ENCODE measurements at places on chromosomes 5 and 9.

GRCh38 chr5:64834037-64834436 is 65.3 kb downstream of the CWC27 start:
- DNase-seq: no peak

GRCh38 chr5:109170629-109171350 is 239.0 kb downstream of the PJA2 start:
- no peak for DNase-seq

DNA sequence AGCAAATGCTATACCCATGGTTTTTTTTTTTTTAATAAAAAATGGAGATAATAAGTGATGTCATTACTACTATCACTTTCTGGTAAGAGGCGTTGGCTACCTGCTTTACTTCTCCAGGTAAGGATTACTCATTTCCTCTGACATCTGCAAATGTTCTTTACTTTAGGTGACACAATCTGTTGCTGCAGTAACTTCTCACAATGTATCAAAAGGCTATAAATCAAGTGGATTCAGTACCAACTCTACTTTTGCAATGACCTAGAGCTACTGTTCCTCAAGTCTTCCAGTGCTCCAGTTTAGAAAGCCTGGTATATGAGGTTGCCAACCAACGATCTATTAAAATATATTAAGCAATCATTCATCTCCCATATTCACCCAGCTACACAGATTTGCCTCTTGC is 129.1 kb downstream of the PLK2 start:
- DNase-seq: no peak

GRCh38 chr9:120587328-120587727 is 7.4 kb upstream of the CDK5RAP2 start:
- DNase-seq: no peak

DNA sequence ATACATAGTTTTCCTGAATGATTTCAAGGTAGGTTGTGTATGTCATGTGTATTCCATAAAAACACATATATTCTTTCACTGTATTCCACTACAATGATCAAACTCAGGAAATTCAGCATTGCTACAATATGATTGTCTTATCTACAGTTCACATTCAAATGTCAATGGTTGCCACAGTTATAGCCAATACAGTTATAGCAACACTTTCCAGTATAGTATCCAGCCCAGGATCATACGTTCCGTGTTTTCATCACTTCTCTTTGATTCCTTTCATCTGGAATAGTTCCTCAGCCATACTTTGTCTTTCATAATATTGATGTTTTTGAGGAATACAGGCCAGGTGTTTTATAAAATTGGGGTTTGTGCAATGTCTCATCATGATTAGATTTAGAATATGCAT is 9.5 kb downstream of the OR2S2 start:
- DNase-seq: no peak

DNA sequence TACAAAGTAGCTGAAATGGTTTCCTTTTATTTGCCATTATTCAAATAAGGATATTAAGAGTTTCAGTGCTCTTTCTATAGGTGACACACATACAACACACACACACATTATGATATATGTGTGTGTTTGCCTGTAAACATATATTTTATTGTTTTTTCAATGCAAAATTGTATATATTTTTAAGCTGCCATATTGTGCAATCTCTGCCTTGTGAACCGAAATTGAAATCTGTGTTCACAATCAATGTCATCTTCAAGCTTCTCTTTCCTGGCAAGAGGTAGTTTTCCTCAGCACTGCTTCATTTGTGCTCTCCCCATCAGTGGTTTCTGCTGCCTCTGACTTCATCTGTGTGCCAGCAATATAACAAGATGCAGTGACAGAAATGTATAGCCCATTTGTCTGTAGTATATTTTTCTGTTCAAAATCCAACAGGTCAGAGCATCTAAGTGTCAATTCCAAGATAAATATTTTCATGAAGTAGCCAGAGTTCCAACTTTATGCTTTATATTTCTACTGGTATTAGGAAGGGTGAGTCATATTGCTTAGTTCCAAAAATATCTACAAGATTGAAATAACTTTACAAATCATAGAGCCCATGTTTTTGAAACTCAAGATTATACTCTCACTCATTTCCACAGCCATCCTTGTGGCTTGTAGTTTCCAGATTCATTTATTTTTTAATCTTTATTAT is 1704.8 kb upstream of the CDH9 start:
- no peak for DNase-seq

DNA sequence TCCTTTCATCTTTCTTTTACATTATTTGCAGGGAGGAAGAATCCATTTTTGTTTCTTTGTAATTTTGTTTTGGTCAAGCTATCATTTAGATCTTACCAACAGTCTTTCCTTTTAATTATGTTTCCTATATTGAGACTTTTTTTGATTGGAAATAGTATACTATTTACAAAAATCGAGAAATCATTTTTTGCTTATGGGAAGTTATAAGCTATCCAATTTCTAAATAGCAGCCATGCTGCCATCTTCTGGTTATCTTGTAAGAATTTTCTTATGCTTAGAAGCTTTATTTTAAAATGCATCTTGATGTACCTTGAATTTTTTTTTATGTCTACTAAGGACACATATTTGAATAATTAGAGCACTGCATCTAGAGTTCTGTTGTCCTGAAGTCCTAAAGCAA is 821.2 kb downstream of the PTPRD start:
- DNase-seq: no peak

- no peak for DNase-seq
Observed at GRCh38 chr5:1784197-1785050, 15.2 kb downstream of the MRPL36 start.

- DNase-seq: no peak
Observed at GRCh38 chr5:139394654-139395566, at the start of gene PROB1. Gene PROB1 (minus strand): TSS chr5:139395104. CDS start chr5:139395081, 23 bp downstream.

- DNase-seq: no peak
Observed at GRCh38 chr9:99778308-99778707, 43.4 kb upstream of the NR4A3 start.

DNA sequence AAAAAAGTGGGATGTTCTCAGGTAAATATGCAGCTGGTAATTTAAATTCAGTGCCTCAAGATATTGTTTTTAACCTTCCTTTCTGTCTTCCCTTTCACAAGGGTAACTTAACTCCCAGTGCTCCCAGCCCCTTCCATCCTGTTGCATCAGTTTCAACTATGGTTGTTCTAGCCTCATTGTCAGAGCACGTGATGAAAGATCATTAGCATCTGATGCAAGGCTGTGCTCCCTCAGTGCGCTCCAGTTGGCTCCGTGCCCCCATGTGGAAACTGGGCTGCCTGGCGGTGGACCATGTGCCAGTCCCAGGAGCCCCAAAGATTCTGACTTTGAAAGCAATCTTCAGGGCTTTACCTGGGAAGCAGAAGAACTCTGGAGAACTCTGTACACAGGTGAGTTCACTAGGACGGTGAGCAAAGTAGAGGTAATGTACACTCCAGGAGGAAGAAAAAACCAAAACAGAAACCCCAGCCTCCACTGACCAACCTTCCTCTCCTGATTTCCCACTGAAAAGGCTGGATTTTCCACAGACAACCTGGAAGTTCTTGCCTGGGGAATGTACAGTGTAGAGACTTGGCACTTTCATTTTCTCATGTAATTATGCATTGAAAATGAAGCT is 96.9 kb downstream of the SLC1A3 start:
- no peak for DNase-seq

DNA sequence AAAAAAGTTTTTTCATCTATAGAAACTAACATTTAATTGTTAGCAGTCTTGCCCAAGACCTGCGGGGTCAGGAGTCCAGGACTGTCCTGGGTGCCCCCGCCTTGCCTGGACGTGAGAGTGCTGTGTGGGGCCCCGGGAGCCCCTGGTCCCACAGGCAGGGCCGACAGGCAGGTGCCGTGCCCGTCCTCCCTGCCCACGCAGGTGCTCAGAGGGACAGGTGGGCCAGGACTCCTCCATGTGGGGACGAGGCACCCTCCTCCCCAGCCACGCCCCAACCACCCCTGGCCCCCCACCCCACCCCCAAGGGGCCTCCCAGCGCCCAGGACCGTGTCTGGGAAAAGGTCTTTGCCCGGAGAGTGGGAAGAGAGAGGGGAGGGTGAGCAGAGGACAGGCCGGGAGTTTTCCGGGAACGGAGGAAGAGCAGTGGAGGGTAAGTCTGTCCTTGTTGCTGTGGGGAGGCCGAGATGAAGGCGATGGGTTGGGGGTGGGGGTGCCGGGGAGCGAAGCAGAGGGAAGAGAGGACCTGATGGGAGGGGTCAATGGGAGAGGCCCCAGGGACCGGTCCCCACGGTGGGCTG is 2.7 kb upstream of the LCN12 start:
- no peak for DNase-seq

GRCh38 chr5:139683295-139684271 is 35.4 kb downstream of the CXXC5 start:
- DNase-seq: no peak

DNA sequence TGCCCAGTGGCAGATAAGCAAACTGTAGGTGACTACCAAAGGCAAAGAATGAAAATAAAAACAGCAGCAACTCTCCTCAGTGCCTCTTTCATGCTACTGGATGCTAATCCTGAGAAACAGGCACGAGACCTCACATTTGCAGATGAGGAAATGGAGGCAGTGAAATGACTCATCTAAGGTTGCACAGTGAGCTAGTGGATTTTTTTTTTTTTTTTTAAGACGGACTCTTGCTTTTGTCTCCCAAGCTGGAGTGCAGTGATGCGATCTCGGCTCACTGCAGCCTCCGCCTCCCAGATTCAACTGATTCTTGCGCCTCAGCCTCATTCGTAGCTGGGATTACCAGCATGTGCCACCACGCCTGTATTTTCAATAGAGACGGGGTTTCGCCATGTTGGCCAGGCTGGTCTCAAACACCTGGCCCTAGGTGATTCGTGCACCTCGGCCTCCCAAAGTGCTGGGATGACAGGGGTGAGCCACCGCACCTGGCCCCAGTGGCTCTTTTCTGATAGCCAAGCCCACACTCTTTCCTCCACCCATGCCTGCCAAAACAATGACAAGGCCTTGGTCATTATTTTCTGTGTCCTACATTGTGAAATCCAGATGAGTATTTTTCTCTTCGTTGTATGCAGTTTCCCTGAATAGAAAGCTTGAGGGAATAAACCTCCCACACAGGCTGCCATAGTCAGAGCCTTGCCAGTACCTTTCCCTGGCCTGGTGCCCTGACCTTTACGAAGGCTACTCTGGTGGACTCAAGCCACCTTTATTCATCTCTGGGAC is 19.2 kb downstream of the DOCK2 start:
- DNase-seq: no peak

DNA sequence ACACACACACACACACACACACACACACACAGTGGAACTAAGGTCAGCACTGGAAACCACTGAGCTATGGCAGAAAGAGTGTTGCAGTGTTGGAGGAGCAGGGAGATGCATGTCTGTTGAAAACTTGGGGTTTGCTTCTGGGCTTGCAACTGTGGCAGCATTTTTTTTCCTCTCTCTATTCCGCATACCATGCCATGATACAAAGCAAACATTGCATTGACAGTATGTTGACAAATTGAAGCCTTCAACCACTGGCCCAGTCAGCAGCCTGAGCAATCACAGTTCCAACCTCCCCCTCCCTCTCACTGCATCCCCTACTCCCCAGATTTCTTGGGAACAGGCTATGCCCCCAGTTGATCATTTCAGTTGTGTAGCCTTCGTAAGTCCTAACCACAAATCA is 478.1 kb upstream of the WWC1 start:
- no peak for DNase-seq

DNA sequence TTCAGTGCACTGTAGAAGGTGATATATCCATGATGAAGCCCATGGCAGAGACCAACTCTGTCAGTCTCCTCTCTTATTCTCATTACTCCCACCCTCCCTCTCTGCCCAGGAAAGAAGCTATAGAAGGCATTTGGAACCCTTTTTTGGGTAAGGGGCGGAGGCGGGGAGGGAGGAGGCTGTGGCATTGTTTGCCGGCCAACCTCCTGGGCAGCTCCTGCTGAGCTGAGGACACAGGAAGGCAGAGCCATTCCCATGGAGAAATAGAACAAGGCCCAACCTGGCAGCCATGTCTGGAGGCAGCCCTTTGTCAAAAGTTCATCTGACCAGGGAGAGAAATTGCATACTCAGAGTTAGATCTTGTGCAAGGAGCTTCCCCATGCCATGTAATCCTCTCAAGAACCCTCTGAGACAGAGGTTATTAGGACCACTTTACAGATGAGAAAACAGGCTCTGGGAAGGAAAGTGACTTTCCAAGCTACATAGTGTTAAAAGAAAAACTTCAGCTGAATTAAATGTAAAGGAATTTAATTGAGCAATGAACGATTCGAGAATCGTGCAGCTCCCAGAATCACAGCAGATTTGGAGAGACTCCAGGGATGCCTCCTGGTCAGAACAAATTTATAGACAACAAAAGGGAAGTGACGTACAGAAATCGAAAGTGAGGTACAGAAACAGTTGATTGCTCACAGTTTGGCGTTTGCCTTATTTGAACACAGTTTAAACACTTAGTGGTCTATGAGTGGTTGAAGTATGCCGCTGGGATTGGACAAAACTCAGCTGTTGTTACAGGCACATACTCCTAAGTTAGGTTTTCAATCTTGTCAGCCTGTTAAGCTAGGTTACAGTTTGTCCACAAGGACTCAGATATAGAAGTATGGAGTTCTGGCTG is 158.6 kb downstream of the MELK start:
- DNase-seq: no peak

DNA sequence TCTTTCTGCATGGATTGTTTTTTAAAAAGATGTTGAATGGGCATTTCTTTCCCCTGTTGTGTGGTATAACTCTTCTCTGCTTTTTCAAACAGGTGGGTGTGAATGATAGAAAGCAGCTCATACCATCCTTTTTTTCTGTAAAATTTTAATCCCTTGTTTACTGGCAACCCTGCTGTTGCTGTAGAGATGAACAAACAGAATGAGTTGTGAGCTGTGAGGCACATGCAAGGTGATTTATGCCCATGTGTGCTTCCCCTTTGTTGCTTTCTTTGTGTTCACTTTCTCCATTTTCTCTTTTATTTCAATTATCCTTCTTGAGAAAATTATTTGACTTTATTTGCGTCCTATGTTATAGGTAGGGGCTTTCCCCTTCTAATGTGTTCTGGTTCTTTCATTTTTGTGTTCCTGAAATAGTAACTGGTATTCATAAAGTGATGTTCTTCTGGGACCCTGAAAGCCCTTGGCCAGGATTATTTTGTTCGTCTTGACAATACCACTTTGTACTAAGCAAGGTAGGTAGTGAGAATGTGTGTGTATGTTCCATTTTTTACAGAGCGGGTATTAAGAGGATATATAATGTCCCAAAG is 79.9 kb downstream of the AOPEP start:
- DNase-seq: no peak

DNA sequence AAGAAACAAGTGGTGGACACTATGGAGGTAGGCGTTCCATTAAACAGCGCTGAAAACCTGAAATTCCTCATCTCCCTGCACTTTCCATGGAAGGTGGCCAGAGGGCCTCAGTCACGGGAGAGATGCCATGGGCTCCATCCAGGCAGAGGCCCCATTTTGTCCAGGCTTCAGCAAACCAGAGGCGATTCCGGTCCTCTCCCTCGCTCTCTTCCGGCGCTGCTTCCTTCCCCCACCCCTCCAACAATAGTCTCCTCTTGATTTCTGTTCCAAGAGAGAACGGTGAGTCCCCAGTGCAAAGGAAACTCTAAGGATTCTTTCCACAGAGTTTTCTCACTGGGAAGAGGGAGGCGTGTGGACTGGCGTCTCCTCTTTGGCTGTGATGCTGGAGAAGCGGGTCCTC is 7.5 kb downstream of the ZNF366 start:
- no peak for DNase-seq
